MG63 (cell line): ENCODE measurements at places on chromosomes 5 and 9. TPM values are rescaled to one million over a fixed set of nuclear protein-coding genes. Genes with fewer than 3 reads are reported as not detected.

DNA sequence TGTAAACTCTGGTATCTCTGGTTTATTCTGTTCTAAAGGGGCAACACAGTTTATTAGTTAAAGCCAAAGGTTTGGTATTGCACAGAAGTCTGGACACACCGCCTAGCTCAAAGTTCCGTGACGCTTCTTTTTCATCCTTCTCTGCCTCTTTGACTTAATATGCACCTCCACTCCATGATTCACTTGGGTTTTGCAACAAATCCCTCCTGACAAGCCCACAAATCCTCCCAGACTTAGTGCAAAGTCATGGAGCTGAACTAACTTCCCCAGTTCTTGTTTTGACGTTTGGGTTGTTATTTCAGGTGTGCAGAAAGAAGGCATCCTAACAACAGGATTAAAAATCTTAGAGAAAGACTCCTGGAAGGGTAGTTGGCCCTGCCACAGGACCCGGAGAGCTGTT lies 441.6 kb upstream of the DMAC1 start:
- no peak for DNase-seq

DNA sequence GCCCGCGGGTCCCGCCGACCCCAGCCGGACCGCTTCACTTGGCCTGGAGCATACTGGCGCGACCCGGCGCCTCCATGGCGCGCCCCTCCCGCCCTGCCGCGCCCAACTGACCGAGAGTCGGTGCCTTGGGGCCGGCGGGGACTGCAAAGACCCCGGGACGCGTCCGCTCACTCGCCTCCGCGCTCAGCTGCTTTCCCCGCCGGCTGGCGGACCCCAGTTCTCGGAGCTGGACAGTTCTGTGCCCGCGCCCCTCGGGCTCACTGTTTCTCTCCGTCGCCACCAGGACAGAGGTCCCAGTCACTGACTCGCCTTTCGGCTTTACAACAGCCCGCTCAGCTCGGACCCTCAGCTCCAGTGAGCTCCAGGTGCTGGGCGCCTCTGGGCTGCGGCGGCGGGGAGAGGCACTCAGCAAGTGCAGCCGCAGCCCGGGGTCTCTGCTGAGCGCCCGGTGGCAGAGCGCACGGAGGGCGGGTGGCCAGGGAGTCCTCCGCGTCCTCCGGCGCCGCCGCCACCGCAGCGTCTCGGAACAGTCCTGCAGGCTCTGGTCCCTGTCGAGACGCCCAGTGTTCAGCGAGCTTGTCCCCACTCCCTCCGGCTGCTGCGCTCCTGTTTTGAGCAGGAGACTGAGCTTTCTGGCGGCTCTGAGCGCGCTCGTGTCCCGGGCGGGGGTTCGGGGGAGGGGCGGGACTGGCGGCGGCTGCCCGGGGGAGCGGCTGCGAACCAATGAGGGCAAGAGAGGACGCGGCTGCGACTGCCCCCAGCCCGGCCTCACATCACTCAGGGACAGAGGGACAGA lies at the start of gene SMIM32:
TSS of gene SMIM32 (minus strand) at position 637 of the 796 bp plus-strand sequence. CDS start 638 bp downstream, outside the sequence.
- DNase-seq: peak; percentile 19

DNA sequence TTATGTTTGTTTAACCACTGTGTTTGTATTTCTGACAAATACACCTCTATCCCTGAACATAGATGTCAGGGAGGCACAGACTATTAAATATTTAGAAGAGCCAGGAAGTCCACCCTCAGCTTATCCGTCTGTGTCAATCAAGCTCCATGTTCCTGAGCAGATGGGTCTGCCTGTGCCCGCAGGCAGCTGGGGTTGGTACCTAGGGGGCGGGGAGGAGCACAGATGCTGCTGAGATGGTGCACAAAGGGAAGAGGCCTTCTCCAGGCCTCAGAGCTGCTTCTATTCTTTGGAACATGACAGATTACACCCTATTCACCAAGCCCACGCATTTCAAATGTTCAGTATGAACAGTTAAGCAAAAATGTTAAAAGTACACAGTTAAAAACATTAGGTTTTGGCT lies 142.1 kb downstream of the EPB41L4A start:
- DNase-seq: no peak

RNF183 gene
- total RNA-seq: not detected in 2 replicates

SPATA31A1 gene
- total RNA-seq: not detected in 2 replicates

PPP3R2 gene
- total RNA-seq: not detected in 2 replicates

PRDM9 gene
- total RNA-seq: not detected in 2 replicates

BNC2 gene
- 38.8 and 49.5 TPM in 2 replicates for total RNA-seq

GRCh38 chr9:125758986-125759763 lies 12.0 kb downstream of the PBX3 start:
- peak; percentile 59 for DNase-seq

DNA sequence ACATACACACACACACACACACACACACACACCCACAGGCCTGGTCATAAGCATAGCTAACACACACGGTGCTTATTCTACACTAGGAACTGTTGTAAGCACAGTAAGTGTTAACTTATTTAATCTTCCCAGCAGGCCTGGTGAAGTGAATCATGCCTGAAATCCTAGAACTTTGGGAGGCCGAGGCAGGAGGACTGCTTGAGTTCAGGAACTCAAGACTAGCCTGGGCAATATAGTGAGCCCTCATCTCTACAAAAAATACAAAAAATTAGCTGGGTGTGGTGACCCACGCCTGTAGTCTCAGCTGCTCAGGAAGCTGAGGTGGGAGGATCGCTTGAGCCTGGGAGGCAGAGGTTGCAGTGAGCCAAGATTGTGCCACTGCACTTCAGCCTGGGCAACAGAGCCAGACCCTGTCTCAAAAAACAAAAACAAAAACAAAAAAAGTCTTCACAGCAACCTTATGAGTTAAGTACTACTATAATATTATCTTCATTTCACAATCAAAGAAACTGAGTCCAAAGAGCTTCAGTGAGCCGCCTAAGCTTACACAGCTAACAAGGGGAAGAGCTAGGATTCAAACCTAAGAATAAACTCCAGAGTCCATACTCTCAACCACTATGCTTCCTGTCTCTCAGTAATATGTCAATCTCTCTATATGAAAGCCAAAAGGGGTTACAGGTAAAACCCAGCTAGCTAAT lies 2.3 kb downstream of the MEGF9 start:
- no peak for DNase-seq

- peak; percentile 69 for DNase-seq
Measured at GRCh38 chr9:90102292-90102901, 497.6 kb downstream of the GADD45G start.

DNA sequence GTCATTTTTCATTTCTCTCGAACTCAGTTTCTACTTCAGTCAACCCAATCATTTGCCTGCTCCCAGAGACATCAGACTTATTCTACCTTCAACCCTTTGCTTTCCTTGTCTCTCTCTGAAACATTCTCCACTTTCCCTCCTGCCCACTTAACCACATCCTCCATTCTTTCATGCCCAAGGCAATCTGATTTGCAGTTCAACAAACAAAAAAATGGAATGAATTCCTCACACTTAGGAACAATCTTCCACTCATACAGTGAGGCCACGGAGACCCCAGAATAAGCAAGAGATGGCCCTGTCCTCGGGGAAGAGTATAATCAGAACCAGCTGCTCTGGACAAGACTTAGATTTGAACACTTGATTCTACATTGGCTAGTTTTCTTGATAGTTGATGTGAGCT lies 180.5 kb downstream of the RFK start:
- DNase-seq: no peak

NR5A1 gene
- total RNA-seq: not detected in 2 replicates

N4BP3 gene
- total RNA-seq: 1.0 and 2.3 TPM in 2 replicates

DNA sequence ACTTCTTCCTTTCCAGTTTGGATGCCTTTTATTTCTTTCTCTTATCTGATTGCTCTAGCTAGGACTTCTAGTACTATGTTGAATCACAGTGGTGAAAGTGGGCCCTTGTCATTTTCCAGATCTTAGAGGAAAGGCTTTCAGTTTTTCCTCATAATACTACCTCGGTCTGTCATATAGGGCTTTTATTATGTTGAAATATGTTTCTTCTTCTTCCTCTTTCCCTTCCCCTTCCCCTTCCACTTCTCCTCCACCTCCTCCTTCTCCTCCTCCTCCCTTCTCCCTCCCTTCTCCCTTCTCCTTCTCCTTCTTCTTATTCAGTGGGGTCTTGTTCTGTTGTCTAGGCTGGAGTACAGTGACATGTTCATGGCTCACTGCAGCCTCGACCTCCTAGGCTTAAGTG lies 9.2 kb upstream of the TERT start:
- DNase-seq: no peak

- DNase-seq: no peak
Measured at GRCh38 chr9:135607401-135608293, 31.7 kb downstream of the GLT6D1 start.

DNA sequence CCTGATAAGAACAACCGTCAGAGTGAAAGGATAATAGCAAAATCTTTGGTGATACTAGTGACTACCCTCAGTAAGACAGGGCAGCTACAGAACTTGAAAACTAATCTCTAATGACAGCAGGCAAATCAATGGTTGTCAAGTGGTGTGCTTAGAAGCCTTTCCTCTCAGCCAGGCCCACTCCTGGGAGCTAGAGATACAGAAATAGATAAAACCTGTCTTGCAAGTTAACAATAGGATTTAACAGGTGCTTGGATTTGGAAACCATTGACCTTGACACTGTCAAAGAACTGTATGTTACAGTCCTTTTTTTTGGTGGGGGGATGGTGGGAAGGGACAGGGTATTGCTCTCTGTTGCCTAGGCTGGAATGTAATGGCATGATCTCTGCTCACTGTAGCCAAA lies 118.6 kb downstream of the BASP1 start:
- DNase-seq: no peak

SPINK7 gene
- total RNA-seq: not detected in 2 replicates

C9orf50 gene
- not detected in 2 replicates for total RNA-seq

DNA sequence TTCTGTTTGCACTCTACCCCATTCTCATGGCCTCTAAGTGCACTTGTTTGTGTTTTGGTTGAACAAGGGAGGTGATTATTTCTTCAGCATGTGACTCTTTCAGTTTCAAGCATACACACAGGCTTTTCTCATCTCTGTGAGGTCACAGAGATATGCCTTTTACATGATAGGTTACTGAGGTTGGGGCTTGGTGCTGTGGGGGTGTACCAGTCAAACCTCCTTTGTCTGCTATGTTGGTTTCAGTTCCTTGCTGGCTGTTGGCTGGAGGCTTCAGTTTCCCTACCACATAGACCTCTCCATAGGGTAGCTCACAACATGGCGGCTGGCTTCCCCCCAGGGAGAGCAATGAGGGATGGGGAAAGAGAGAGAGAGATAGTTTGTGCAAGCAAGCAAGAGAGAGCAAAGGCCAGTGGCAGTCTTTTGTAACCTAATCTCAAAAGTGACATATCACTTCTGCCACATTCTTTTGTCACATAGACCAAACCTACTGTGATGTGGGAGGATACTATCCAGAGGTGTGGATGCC lies 96.7 kb upstream of the SEMA6A start:
- no peak for DNase-seq

DNA sequence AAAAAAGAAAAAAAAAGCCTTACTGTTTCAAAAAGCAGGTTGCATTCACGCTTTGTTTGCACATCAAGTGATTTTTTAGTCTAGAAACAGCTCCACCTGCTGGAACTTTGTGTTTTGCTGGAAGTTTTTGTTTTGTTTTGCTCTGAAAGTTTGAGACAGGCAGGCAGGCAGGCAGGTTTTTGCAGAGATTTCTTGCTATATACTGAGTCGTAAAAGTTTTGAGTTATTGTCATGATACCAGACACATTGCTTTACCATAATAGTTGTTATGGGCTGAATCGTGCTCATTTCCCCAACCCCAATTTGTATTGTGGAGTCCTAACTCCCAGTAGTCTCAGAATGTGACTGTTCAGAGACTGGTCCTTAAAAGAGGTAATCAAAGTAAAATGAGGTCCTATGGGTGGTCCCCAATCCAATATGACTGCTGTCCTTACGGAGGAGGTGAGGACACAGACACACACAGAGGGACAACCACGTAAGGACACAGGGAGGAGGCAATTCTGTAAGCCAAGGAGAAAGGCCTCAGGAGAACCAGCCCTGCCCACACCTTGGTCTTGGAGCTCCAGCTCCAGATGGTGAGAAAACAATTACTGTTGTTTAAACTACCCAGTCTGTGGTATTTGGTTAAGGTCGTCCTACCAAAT lies 20.9 kb downstream of the OR2Y1 start:
- no peak for DNase-seq

- no peak for DNase-seq
Measured at GRCh38 chr9:93597142-93597706, 20.8 kb downstream of the PHF2 start.

DNA sequence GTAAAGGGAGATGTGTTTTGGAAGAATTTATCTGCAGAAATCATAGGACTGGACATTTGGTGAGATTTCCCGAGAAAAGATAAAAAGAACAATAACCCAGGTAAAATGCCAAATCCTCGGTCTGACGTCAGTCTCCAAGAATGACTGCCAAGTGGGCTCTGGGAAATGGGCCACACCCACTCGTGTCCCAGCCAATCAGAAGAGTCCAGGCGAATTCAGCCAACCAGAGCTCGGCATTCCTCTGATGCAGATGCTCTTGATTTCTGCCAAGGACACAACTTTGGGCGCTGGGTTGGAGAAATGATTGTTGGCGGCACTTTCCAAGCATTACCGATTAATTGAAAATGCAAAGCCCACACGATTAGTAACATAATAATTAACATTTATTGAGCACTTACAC lies 73.3 kb downstream of the FGF18 start:
- DNase-seq: peak; percentile 90

IL4 gene
- total RNA-seq: not detected in 2 replicates

RNF208 gene
- not detected in 2 replicates for total RNA-seq

PCA3 gene
- total RNA-seq: not detected in 2 replicates

CDH12 gene
- total RNA-seq: not detected in 2 replicates

GRCh38 chr5:59174248-59174844 lies 591.5 kb downstream of the RAB3C start:
- DNase-seq: peak; percentile 11

GRCh38 chr5:38645508-38645907 lies 89.1 kb upstream of the LIFR start:
- DNase-seq: no peak

SLC27A6 gene
- 0.10 TPM in 1 of 2 replicates, not detected in the other for total RNA-seq

PURA gene
- total RNA-seq: 6.9 and 15.8 TPM in 2 replicates

GRCh38 chr5:28027851-28028250 lies 989.5 kb upstream of the CDH9 start:
- DNase-seq: no peak

PTGDS gene
- total RNA-seq: not detected in 2 replicates

QRFP gene
- not detected in 2 replicates for total RNA-seq

DNA sequence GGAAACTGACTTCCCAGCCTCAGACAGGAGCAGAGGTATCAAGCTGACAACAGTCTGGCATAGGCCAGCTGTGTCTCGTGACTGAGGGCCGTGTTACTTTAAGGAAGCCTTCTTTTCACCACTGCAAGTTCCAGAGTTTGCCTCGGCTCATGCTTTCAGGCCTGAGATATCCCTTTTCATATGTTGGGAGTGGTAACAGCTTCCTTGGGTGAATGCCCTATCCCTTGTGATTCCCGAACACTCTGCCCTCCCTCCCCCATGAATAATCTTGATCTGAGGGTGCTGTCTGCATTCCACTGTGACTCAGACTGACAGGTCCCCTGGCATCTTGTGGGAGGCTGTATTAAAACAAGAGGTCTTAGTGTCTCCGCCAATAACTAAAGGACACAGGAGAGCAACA lies 49.7 kb upstream of the ARL15 start:
- peak; percentile 85 for DNase-seq

- DNase-seq: peak; percentile 29
Measured at GRCh38 chr5:151094030-151094851, 13.4 kb upstream of the TNIP1 start.

- DNase-seq: no peak
Measured at GRCh38 chr5:127916885-127917573, 166.5 kb upstream of the SLC12A2 start.
